Activated CD4-positive, alpha-beta T cell treated with anti-CD3 and anti-CD28 coated beads, Interleukin-2, amount 10 ng/mL, durations not matched to agents 7 days and 5 days (primary cell): ENCODE measurements at places on chromosomes 13 and 19. TPM values are rescaled to one million over a fixed set of nuclear protein-coding genes. Genes with fewer than 3 reads are reported as not detected.

- no peak for DNase-seq
These were observed 56.2 kb downstream of the COLGALT1 start for GRCh38 chr19:17611462-17612244.

DNA sequence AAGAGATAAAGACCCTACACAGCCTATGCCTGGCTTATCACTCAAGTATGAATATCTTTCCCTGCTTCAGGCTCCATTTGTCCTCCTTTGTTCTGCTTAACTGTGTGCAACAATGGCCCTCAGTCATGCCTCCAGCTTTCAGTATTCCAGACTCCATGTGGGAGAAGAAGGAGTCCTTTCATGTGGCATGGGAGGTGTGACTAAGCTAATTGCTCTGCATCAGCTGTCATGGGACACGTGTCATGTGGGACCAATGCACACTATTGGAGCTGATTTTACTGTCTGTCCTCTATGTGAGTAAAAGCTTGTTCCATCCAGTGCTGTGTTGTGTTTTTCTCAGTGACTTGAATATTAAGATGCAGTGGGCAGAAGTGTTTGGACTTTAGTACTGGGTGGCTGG is 1198.3 kb downstream of the OLFM4 start:
- DNase-seq, result no peak

DNA sequence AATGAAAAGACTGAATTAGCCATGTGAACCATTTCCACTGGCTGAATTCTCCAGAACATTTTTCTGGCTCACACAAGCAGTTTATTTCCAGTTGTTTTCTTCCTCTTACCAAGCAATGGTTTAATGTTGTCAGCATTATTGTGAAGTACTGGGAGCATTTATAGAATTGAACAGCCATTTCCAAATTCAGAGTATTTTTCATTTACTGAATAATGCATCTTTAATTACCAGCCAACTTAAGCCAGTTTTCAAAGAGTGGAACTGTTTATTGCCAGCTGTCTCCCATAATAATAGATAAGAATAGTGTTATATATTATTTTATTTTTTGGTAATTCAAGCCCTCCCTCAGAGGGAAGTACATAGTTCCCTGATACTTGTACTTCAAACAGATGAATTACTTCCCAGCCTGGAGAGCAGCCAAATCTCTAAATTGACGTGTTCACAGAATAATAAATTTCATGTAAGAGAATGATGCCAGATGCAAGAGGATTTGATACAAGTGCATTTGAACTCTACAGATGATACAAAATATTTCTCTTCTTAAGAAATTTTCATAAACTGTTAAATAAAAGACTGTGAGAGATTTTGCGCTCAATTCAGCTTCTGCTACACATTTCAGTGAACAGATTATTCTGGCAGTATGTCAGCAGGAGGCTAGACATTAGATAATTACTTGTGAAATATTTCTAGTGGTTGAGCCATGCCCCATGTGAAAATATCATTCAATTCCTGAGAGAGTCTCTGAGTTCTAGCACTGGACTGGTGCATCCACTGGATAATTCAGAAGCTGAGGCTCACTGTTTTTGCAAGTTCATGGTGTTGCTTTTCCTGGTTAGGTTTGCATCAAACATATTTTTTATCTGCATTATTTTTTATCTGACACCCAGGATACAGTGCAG is 315.9 kb downstream of the SLC7A1 start:
- no peak for DNase-seq

DNA sequence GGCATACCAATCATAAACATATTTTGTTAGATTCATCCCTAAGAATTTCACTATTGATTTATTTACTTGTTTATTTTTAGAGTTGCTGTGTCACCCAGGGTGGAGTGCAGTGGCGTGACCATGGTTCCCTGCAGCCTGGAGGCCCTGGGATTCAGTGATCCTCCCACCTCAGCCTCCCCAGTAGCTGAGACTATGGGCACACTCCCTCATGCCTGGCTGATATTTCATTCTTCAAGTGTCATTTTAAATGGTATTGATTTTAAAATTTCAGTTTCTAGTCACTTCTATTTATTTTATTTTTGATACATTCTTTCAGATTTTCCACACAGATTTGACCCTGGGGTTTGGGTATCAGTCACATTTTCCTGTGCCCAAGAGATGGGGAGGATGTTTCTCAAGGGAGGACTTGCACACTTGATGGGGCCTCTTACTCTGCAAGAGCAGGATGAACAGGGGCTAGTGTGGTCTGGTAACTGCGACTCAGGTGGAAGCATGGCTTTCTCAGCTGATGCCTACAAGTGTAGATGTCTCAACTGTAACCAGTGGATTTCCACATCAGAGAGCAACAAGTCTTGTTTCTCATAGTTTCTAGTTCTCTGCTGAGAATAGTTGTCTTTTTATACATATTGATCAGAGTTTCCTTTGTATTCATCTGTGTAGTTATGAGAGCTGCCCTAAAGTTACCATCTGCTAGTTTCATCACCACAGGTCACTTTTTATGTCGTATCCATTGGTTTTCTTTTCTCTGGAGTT is 40.2 kb downstream of the CCNE1 start:
- no peak for DNase-seq

Gene CILP2
- total RNA-seq, result not detected

DNA sequence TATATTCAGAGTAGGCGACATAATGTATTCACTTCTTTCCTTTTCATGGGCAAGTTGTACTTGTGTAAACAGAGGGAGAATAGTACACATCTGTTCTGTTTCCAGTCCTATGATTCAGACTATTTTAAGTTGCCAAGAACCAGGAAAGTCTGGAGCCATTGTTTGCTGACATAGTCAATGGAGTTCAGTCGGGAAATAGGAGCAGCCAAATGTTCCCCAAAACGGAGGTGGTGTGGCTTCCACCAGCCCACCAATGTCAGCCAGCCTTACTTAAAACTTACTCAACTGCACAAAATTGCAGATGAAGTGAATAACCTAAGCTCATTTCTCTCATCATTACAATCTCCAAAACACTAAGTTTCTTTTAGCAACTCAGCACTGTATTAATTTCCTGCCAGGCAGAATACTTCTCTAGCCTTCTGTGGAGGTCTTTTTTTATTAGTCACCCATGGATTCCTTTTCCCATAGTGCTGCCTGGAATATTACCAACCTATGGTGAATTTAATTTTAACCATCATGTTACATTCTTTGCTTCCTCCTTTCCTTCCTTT is 22.3 kb upstream of the CSNK1A1L start:
- DNase-seq, result no peak

DNA sequence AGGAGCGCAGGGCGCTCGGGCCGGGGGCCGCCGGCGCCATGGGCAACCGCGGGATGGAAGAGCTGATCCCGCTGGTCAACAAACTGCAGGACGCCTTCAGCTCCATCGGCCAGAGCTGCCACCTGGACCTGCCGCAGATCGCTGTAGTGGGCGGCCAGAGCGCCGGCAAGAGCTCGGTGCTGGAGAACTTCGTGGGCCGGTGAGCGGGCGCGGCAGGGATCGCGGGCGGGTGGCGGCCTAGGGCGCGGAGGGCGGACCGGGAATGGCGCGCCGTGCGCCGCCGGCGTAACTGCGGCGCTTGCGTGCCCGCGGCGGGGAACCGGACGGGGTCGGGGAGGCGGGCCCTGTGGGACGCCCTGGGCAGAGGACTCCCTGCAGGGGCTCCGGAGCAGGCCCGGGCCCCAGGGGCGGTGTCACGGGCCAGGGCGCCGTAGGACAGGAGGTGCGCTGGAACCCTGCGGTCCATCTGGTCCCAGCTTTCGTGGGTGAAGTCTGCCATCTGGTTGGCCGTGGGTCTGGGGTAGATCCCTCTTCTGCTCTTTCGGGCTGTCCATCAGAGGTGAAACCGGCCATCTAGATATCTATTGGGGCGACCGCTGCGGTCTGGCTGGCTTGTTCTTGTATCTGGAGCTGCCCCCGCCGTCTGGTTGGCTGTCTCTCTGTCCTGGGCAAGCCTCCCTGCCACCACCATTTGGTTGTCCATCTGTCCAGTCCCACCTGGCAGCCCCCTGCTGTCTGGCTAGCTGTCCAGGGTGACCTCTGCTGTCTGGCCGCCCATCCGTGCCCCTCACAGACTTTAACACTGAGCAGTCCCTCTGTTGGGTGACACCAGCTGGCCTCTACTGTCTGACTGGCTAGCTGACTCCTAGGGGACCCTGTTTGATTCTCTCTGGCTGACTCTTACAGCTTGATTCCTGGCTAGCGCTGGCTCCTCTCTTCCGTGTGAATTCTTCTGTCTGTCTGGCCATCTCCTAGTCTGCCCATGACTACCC is 622 bp downstream of the DNM2 start:
- DNase-seq, result peak; percentile 52

GRCh38 chr13:41944635-41945397 is 16.1 kb downstream of the VWA8 start:
- DNase-seq, result no peak

DNA sequence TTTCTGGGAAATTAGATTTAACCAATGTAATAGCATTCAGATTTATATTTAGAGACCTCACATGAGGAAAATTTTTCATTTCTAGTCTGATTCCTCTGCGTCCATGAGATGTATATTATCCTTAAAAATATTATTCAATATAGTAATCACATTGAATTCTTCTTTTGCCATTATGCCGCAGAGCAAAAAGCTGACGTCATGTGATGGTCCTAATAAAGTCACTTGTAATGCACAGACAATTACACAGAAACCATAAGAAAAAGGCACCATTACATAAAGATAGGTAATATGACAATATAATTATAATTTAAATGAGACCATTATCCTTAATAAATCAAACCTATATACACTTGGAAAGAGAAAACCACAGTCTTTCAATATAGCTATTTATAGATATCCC is 1021.5 kb downstream of the PCDH9 start:
- no peak for DNase-seq

GRCh38 chr19:42150911-42151361 is 18.7 kb upstream of the POU2F2 start:
- no peak for DNase-seq

GRCh38 chr19:44748426-44749254 is at the start of gene BCL3:
Gene BCL3, plus strand, starts transcription at chr19:44748708. Its CDS starts 83 bp downstream, at chr19:44748791.
- DNase-seq, result peak; percentile 71

- no peak for DNase-seq
These were observed 703.6 kb downstream of the SLITRK6 start for GRCh38 chr13:85095418-85096272.
